Cortex of kidney (tissue), 1 donor: ENCODE measurements at places on chromosomes 7 and 10.

GRCh38 chr7:97541188-97541587, 190.7 kb upstream of the TAC1 start:
- DNase-seq = no peak

- DNase-seq = no peak
Observed at GRCh38 chr7:136230210-136230609, 253.1 kb upstream of the MTPN start.

DNA sequence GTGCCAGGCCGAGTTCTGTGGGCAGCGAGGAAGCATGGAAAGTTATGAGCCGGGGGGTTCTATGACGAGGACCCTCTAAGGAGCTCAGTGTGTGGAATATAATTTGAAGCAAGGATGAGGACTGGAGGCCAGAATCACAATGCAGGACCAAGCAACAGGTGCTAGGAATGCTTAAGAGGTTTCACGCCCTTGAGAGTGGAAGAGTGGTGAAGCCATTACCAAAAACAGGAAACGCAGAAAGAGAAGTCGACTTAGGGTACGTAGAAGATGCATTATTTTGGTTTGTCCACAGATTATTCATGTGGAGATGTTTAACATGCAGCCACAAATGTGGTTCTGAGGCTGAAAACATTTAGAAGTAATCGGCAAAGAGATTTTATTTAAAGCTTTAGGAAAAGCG, 78.7 kb downstream of the PIP4K2A start:
- no peak for DNase-seq

DNA sequence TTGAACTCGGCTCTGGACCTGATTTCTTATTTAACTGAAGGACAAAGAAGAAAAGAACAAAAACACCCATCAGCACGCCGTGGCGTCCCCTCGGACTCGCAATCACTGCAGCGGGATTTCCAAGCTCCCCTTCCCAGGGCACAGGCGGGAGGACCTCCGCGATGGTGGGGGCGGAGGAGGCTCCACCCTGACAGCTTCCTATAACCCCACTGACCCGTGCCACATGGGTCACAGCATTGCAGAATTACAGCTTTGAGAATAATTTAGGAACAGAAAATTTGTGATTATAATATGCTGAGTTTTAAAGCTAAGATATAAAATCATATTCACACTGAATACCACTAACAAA, 129.7 kb upstream of the SEC61G start:
- DNase-seq = no peak

- no peak for DNase-seq
Observed at GRCh38 chr7:53062796-53063195, 27.4 kb downstream of the POM121L12 start.

GRCh38 chr7:4801839-4802231, 26.4 kb downstream of the AP5Z1 start:
- DNase-seq = no peak

GRCh38 chr10:113617086-113617485, 46.8 kb downstream of the NRAP start:
- no peak for DNase-seq

DNA sequence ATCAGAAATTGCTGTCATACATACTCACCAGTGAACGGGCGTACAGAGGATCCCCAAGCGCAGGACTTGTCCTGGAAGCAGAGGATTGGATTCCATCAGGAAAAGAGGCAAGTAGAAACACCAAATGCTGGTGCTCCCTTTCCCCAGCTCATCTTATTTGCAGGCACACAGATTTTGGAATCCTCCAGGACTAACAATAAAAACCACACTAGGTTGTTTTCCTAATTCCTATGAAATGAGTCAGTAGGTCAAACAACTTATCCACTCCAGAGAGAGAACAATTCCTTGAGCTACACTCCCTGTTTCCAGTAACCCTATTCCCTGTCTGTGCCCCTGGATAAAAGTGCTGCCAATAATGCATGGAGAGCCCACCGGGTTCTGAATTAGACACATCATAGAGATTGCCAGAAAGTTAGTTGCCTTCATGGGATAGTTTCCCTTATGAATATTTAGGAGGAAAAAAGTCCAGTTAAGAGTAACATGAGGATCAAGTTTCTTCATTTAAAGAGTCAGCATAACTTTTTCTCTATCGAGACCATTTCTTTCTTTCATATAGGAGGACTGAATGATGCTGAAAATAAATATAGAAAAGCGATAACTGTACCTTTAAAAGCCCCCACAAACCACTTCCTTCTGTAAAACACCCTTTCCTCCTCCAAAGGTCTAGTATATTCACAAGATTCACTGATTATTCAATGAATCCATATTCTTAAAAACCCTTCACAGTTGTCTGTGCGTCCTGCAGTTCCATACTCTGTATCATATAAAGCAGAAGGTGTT, 178.3 kb upstream of the KLF14 start:
- DNase-seq = no peak

- no peak for DNase-seq
Observed at GRCh38 chr7:151786241-151786640, 90.7 kb downstream of the PRKAG2 start.

DNA sequence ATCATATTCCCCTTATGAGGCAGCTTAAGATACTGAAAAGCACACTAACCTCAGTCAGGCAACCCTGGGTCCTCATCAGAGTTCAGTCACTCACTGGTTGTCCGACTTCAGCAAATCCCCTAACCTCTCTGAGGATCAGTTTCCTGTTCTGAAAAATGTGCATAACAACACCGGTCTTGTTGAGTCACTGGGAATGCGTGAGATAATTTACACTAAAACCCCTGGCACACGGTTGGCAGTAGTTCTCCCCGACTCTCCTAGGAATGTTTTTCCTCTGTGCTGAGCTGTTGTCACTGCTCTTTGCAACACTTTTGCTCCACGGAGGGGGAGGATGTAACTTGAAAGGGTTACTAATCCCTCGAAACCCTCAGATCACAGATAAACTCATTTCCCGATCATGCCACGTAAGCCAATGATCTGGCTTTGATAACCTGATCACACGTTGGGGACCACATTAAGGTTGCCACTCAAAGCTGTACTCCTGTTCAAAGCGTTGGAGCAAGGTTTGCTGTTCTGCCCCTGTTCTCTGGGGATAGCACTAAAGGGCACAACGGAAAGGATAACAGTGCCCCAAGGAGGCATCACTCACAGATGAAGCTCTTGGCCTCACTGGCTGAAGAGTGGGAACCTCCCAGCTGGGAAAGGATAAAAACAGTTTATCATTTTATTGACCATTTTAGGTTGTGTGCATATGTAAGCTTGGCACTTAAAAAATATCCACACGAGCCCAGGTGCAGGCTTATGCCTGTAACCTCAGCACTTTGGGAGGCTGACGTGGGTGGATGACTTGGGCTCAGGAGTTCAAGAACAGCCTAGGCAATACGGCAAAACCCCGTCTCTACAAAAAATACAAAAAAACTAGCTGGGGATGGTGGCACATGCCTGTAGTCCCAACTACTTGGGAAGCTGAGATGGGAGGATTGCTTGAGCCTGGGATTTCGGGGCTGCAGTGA, 5.0 kb upstream of the RBM17 start:
- no peak for DNase-seq

DNA sequence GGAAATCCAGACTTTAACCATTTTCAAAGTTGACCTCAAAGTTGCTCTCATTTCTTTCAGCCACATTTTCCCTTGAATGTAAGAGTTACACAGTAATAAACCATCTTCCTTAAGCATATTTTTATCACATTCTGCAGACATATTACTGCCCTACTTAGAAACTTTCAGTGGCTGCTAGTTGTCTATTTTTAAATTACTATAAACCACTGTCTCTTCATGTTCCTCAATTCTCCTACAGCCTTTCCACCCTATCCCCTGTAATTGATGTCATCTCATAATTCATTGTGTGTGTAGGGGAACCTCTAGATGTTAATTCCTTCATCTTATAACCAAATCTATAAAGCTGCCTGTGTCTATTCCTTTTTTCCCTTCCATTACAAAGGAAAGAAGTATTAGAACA, 78.1 kb upstream of the STRIP2 start:
- no peak for DNase-seq

- no peak for DNase-seq
Observed at GRCh38 chr7:157403646-157404401, 67.0 kb downstream of the DNAJB6 start.

- DNase-seq = no peak
Observed at GRCh38 chr10:12214763-12215218, 18.8 kb downstream of the CDC123 start.

- DNase-seq = no peak
Observed at GRCh38 chr10:92267343-92267742, 23.5 kb downstream of the CPEB3 start.

GRCh38 chr10:111875725-111876124, 307.8 kb downstream of the GPAM start:
- DNase-seq = no peak

DNA sequence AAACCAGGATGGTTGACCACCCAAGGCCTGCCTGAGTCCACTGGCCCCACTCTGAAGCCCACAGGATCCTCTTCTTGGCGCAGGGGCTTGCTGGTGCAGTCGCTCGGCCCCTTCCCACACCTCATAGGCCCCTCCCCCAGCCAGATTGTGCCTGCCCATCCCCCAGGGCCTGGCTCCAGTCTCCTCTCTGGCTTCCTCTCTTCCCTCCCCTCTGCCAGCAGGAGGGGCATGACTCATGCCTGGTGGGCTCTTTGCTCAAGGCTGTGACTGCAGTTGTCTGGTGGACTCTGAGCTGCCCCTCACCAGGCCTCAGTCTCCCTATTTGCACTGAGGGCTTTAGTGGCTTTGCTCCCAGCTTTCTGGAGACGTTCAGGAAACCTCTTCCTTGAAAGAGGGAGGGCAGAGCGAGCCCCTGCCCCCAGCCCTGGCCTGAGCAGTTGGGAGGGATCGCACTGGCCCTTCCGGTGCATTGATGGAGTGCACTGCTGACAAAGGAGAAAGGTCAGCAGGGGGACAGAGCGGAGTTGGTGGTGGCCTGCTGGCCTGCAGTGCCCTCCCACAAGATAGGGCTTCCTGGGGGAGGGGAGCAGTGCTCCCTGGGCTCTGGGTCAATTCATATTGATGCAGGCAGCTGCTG, 60.7 kb downstream of the ZMIZ1 start:
- DNase-seq = no peak

GRCh38 chr7:35185908-35186731, 67.8 kb downstream of the TBX20 start:
- no peak for DNase-seq

DNA sequence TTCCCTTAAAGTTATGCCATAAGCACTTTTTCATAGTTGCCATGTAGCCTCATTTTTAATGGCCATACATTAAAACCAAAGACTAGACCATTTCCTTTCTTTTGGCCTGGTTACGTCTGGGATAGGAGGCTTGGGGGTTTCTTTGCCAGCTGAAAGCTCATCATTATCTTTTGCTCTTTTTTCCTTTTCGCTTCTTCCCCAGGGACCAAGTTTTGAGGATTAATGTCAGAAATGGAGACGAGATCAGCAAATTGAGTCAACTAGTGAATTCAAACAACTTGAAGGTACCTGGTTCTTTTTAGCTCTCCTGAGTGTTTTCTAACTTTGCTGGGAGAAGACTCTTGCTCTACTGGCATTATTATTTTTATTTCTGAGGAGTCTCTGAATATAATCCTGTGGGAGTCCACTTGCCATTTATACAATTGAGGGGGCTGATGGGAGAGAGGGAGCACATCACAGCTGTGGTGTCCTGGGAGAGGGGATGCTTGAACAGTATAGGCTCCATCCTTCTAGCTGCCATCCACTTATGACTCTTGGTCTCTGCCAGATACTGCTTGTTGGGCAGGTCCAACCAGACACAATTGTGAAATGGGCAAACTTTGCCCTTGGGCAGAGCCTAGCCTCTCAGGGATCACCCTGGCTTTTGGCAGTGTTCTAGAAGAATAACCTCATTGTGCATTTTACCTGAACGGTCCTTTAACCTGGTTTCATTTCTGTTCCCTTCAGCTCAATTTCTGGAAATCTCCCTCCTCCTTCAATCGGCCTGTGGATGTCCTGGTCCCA, 5.8 kb downstream of the CPA4 start:
- DNase-seq = no peak
